Fibroblast of skin of abdomen (primary cell): ENCODE measurements at places on chromosomes 2 and 18.
A peak's percentile ranks its signal among the peaks of the same experiment; 100 is the strongest.

DNA sequence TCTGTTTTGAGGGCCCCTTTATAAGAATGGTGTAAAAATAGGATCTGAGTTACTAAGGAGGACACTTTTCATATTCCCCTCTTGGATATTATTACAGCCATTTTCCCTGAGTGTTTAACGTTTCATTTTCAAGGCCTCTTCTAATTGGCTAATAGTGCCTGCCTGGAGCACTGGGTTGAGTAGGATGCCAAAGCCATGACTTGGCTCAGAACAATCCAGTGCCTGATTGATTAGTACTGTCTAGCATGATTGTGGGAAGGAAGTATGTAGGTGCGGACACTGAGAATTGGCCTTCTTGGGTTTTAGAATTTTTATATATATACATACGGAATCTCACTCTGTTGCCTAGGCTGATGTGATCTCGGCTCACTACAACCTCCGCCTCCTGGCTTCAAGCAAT is 66.1 kb downstream of the NAB1 start:
- peak; percentile 40 for DNase-seq

GRCh38 chr18:46281185-46282176 is 177.3 kb downstream of the HAUS1 start:
- peak; percentile 75 for DNase-seq

GRCh38 chr2:6639929-6640620 is 225.6 kb downstream of the CMPK2 start:
- DNase-seq: no peak

DNA sequence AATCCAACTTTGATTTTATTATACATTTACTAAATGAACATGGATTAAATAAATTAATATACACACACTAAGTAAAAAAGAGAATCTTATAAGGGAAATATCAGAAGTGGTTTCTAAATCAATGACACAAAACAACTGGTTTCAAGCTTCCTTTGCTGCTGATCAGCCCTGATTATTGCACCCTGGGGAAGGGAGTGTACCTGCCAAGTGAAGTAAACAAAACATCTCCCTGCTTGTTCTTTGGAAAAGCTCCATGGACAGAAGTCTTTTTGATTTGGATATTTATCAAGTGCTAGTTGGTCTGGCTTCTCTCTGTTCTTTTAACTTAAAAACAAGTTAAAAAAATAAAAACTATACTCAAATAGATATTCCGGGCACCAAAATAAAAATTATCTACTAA is 190.1 kb downstream of the PDE11A start:
- no peak for DNase-seq

- peak; percentile 43 for DNase-seq
These were observed 187.9 kb downstream of the BCL11A start for GRCh38 chr2:60365556-60365955.

DNA sequence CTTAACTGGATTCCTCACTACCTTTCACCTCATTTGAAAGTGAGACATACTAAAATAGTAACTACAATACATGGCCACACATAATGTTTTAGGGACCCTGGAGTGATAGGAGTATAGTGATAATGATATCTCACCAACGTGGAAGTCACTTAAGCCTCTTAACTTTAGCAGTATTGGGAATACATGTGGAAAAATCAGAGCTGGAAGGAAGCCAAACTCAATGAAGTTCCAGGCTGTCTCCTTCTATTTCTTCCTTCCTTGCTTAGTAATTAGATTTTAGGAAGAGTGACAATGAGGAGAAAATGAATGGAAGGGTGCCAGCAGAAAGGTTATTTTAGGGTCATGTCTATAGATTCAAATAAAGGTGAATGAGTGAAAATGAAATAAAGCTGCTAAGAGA is 387.3 kb downstream of the PLCL1 start:
- DNase-seq: no peak

DNA sequence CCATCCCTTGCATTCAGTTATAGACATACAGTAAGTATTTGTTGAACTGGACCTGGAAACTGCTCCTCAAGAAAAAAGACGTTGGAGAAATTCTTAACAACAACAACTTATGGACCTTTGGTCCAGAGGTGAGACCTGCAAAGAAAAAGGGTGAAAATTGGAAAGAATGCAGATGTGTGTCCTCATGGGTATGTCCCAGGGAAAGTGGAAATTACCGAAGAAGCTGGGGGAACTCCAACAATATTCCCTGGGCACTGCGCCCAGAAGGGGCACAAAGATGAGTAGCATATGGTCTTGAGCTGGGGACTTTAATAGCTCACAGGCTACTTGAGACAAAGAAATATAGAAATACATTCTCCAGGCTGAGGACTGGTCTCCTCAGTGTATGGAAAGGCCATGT is 35.5 kb upstream of the YWHAQ start:
- peak; percentile 33 for DNase-seq

DNA sequence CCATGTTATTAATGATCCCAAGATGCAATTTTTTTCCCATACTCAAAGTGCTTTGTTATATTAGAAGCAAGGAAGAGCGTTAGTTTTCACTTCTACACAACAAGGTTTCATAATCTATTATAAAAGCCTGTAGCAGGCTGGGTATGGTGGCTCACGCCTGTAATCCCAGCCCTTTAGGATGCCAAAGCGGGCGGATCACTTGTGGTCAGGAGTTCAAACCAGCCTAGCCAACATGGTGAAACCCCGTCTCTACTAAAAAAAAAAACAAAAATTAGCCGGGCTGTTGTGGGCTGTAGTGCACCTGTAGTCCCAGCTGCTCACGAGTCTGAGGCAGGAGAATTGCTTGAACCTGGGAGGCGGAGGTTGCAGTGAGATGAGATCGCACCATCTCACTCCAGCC is 19.0 kb upstream of the SERPINB2 start:
- DNase-seq: no peak

DNA sequence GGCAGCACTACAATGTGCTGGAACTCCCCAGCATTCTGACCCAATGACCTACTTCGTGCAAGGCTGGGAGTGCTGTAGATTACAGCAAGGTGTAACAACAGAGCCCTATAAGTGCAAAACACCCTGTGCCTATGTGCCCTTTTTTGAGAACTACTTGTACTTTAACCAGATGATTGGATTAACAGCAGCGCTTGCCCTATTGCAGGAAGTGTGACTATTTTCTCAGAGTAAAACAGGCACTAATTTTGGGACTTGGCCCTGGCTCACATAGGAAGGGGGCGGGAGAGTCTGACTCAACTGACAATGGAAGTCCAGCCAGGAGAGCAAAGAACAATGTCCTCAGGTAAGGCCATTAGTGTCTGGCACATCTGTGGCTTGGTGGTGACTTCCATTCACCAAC is 35.6 kb upstream of the RNF125 start:
- DNase-seq: no peak

GRCh38 chr2:110657724-110658305 is 20.0 kb downstream of the BUB1 start:
- DNase-seq: no peak
